ENCODE measurements at places on chromosomes 3 and 15. TPM values are rescaled to one million over a fixed set of nuclear protein-coding genes. Genes with fewer than 3 reads are reported as not detected.

Gene OR5H2
- not detected for total RNA-seq

Gene PXYLP1
- total RNA-seq, result 3.7 TPM

Gene CCDC12
- total RNA-seq, result 31.2 TPM

Gene CELSR3
- total RNA-seq, result 4.5 TPM

Gene NPAP1
- not detected for total RNA-seq

Gene HCLS1
- total RNA-seq, result not detected

Gene GOLGA8T
- total RNA-seq, result not detected

Gene VWA5B2
- total RNA-seq, result not detected

Gene SLC24A5
- total RNA-seq, result not detected

Gene STX19
- not detected for total RNA-seq

Gene SLC2A2
- not detected for total RNA-seq

Gene NR2E3
- not detected for total RNA-seq

Gene GP9
- not detected for total RNA-seq

Gene THAP10
- total RNA-seq, result 8.9 TPM

- no peak for DNase-seq
Observed at GRCh38 chr15:94306700-94307650, 75.6 kb downstream of the MCTP2 start.

DNA sequence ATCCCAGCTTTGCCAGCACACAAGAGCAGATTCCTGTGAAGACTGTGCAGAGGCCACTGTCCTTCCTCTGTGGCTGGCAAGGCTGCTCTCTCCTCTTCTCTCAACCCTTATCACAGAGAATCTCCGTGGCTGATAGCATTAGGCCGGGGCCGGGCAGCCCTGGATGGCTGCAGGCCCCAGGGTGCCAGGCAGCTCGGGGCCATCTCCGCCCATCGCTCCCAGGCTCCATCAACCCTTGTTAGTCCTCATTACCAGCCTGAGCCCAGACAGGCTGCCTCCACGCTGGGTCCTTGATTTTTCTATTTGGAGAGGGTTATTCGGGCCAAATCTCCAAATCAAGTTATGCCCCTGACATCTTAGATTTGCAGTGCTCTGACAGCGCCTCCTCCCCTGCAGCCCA, 39.1 kb downstream of the MRPL46 start:
- no peak for DNase-seq

DNA sequence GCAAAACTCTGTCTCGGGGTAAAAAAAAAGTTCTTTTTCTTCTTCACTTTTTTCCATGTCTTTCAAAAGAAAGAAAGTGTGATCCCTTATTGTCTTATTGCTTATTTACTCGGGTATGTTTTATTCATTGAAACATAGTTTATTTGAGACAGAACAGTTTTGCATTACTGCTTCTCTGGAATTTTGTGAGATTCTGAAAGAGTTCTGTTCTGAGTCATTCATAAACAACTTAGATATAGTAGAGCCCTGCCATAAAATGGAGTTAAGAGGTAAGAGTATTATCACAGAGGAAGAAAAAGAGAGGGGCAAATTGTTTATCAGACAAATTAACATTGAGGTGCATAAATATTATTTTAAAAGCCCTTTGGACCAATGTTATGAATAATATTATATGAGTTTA, 522.2 kb downstream of the ROBO2 start:
- no peak for DNase-seq

GRCh38 chr15:77836906-77837648, 204.4 kb upstream of the LINGO1 start:
- DNase-seq, result no peak

- no peak for DNase-seq
Observed at GRCh38 chr3:157920822-157921700, 185.2 kb downstream of the SHOX2 start.

GRCh38 chr3:84245789-84246188, 713.0 kb upstream of the CADM2 start:
- DNase-seq, result no peak

DNA sequence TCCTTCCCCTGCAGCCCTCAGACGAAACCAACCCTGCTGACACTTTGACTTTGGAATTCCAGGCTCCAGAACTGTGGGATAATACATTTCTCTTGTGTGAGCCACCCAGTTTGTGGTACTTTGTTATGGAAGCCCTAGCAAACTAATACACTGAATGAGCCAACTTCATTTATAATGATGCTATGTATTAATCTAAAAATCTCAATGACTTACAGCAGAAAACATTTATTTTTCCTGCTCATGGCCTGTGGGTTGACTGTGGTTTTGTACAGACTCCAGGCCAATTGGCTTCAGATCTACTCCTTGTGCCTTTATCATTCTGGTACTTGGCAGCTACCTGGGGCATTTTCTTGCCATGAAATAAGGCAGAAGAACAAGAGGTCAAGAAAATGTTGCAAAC, 152.4 kb downstream of the EBLN2 start:
- DNase-seq, result no peak

GRCh38 chr3:193225302-193226125, 15.5 kb upstream of the PLAAT1 start:
- DNase-seq, result no peak

- DNase-seq, result no peak
Observed at GRCh38 chr3:25259871-25260270, 168.2 kb upstream of the RARB start.

DNA sequence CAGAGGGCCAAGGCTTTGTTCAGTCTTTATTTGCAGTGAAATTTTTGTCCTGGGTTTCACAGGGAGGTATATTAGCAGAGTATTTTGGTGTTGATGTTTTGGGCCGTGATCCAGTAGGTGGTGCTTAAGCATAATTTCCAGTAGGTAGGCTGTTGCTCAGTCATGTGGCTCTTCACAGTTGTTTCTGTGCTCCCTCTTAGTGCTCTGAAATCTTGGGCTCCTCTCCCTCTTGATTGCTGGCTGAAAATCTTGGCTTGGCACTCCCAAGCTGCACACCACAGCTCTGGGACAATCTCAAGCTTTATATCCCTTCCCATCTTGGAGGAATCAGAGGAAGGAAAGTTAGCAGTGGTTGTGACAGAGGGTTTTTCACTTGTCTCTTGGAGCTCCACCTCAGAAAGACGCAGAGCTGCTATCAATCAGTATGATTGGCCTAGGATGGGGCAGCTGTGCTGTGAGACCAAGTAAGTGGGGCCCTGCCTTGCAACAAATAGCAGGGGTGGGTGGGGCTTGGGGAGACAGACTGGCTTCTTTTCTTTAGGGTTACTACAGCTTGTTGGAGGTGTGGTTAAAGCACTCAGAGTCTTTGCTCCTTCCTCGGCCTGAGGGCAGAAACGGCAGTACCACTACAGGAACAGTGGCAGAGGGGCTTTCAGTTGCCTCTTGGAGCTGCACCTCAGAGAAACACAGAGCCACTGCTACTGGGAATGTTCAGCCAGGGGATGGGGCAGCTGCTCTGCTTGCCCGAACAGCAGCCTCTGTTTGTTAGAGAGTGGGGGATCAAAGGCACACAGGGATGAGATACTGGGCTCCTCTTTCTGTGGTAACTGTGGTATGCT, 627.0 kb downstream of the SI start:
- DNase-seq, result no peak

- no peak for DNase-seq
Observed at GRCh38 chr3:77460326-77460725, 420.4 kb downstream of the ROBO2 start.

- DNase-seq, result no peak
Observed at GRCh38 chr3:179977356-179977755, 59.4 kb downstream of the PEX5L start.

GRCh38 chr3:194989241-194989640, 281.7 kb downstream of the XXYLT1 start:
- DNase-seq, result no peak

DNA sequence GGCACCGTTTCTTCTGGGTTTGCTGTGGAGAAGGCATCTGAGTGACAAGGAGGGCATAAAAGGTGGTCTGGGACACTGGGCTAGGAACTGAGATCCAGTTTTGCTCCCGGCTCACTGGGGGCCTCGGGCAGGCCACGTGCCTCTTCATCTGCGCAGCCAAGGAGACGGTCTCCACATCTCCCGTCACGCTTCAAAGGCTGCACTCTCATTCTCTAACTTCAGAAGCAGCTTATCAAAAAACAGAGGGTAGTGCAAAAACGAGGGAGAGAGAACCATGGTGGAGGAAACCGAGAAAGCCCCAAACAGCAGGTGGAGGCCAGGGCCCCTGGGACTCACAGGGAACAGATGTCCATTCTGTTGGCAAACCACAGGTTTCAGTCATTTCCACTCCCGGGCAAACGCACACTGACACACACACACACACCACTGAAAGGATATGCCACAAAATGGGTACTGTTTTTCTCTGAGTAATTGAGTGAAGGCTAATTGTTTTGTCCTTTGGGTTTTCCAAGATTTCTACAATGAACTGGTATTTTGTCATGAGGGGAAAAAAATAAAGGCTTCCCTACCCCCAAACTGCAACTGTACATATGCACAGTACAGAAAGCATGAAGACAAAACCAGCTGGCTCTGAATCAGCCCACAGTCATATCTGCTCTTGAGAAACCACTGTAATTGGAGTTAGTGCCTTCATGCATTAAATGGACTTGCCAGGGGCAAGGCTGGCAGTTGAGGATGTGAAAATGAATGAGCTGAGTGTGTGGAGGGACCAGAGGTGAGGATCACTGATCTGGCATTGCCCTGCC, 71.9 kb downstream of the MGLL start:
- peak; percentile 99 for DNase-seq

DNA sequence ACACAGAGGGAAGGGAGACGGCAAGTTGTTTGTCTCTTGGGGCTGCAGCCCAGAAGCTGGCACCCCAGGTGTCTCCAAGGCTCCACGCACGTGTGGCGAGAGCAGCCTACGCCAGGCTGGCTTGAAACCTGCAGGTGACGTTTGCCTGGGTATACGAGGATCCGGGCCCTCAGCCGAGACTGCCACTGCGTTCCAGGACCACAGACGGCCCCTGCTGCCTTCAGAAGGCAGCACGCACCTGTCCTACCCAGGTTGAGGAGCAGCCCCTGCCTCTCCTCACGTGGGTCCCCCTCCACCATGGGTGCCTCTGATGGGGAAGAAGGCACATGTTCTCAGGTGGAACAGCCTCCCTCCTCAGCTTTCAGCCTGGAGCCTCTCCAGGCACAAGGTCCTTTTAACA, 75.3 kb upstream of the PRR20G start:
- no peak for DNase-seq

GRCh38 chr3:169131690-169132464, 531.6 kb downstream of the MECOM start:
- DNase-seq, result no peak

DNA sequence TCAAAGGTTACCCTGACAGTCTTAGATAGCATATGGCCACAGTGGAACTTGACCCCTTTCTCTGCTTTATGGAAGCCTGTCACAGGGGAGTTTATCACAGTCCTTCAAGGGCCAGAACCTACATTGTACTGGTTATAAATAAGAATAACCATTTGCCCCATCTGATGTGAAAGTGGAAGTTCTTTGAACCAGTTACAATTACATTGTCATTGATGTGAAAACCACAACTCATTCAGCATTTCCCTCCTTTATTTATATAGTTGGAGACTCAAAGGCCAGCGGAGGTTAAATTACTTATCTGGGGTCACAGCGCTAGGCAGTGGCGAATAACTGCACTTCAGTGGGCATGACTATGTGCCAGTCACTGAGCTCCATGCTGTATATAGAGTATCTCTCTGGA, 60.5 kb upstream of the TBC1D5 start:
- DNase-seq, result no peak

DNA sequence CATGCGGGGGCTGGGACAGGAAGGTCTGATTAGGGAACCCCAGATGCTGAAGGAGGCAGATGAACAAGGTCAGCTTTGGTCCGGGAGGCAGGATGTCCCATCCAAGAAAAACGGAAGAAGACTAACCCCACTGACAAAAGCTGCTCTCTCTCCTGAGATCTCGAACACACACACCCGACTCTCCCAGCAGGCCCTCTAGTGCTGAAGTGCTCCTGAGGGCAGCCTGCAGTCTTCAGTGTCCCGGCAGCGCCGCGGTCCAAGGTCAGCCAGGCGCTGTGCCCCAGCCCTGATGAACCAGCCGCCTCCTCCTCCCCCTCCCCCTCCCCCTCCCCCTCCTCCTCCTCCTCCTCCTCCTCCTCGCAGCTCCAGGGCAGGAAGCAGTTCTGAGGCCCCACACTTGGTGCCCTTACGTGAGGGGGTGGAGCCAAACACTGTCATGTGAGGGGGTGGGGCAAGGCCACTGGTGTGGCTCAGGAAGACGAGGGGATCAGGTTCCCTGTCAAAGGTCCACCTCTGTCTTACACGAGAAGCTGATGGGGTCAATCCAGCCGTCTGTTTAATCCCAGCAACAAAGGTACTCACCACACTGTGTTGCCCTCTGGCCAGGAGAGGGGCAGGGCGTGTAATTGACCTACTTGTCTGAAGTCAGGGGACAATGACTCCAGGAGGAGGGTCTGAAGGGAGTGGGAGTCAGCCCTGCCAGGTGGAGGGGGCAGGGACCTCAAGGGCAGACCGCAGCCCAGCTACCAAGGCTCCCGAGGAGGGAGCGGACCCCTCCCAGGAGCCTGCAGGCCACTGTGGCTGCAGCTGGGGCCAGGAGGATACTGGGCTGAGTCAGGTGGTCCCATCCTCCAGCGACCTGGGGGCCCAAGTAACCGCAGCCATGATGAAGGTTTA, 34.3 kb downstream of the PRR23E start:
- no peak for DNase-seq

DNA sequence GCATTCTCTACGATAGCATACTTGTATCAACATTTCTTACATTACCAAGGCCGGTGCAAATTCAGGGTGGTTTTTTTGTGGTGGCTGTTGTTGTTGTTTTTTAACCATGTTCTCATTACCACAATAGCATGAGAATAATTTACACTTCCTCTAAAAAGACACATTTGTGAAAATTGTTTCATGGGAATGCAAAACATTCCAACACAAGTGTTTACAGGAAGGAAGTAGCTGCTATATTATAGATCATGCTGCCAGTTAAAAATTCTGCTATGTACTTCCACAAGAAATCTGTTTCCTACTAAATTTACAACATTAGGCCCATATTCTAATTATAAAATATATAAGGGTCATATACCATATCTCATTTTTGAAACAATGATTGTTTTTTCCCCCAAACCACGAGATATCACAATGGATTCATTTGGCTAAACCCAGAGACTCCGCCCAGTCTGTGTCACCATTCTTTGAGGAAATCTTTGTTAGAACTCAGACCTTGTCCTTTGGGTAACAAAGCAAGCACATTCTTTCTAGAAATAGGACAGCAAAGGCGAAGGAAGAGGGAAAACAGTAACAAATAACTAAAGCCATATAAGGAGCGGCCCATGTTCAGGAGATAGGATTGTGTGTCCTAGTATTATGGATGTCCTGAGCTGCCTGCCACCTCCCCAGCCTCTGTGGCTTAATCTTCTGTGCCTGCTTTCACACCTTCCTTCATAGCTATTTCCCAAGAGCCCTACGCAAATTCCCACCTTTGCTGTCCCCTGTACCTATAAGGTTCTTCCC, 60.1 kb downstream of the UACA start:
- DNase-seq, result peak; percentile 62

DNA sequence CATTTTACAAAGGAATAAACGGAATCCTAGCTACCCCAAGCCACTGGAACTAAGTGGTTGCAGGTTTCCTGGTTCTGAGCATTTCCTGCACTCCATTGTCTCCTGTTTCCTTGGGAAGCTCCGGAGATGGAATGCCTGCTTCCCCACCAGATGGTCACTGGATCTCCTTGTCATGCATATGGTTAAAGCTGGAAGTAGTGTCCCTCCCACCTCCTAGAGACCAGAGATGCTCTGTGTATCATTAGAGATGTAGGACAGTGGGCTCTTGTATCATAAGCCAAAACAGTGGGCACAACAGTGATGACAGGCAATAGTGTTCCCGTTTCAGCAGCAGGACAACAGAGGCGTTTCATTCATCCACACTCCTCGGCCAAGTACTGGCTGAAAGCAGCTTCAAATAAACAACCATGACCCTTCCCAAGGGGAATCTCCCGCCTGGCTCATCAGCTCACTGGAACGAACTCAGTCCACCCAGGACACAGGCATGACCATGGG, 136.2 kb upstream of the EIF1B start:
- no peak for DNase-seq

Measured in LHCN-M2 (cell line).